GM12891 (cell line): ENCODE measurements at places on chromosomes 11 and 22.

DNA sequence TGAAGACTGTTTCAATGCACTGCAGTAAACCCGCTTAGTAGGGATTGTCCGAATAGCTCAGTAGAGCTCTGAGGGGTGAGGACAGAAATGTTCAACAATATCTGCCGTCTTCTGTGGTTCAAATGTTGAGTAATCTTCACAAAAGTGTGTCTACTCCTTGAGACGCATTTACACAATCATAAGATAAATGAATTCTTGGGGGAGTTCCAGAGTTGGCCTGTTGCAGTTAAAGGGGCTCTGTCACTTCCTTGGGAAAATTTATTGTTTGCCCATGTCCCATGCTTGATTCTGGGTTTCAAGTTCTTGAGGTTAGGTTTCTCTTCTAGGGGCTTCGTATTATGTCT lies 614 bp downstream of the ANO3 start:
- no peak for DNase-seq

DNA sequence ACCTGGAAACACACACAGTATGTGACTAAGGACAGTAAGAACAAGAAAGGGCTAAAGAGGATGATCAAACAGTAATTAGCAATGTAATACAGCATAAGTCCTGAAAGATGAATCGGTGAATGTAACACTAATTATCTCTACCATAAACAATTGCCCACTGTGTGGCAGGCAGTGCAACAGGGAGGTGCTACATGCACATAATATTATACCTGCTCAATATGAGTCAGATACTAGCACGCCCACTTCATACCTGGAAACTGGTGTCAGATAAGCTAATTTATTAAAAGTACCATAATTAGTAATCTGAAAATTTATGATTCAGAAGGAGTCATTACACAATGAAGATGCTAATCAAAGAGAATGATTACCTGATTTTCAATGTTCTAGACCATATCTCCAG lies 14.9 kb downstream of the CASP12 start:
- DNase-seq, result no peak

GRCh38 chr11:70575396-70576060 lies 177.2 kb downstream of the CTTN start:
- no peak for DNase-seq

DNA sequence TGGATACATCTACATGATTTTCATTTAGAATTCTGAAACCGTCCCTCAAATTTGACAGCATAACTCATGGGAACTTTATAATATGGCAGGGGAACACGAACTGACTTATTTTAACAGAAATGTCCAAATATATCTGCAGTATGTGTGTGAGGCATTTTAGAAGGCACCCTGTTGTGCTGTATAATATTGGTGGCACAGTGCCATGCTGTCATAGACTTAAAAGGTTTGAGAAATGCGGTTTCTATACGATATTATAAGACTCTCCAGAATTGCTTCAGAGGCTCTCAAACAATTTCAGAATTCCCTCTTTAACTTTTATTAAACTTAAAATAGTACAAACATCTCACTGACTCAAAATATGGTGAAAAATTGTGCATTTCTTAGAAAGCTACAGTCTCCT lies 181.6 kb downstream of the MSANTD4 start:
- DNase-seq, result no peak

- DNase-seq, result no peak
Measured at GRCh38 chr11:89495951-89496350, 4.8 kb upstream of the NOX4 start.

- DNase-seq, result no peak
Measured at GRCh38 chr11:119316016-119316728, 758 bp downstream of the MCAM start.

DNA sequence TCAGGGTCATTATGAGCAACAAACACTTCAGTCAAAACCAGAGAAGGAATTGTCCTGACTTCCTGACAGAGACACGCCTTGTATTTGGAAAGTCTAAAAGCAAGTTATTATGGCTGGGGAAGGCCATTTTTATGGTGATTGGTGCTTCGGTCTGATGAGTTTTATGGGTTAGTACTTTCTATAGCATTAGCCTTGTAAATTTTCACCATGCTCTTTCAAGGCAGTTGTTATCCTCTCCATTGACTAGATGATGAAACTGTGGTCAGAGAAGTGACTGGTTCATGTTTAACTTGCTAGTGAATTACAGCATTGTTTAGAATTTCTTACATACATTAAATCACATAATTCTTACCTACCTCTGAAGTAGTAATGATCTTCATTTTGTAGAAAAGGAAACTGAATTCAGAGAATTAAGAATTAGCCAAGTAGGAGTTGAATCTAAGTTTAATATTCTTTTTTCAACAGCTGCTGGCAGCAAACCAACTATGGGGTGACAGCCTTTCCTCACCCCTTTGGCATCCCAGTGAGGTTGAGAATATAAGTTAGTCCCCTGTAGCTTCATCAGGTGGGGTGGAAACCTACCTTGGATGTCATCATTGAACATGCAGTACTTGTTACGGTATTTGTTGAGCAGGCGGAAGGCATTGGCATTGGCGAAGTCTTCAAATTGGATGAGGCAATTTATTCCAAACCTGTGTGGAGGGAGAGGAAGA lies 90.0 kb downstream of the CCDC81 start:
- no peak for DNase-seq

DNA sequence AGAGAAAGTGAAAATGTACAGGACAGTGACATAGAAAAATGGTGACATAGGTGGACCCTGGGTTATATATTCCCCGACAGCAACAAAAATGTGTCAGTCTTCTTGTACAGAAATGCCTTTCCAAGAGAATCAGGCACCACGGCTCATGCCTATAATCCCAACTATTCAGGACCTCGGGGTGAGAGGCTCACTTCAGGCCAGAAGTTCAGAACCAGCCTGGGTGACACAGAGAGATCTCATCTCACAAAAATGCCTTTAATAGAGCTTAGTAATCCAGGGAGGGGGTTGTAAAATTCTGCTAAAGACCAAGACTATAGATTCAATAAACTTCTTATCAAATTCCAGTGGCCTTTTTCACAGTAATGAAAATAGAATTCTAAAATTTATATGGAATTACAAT lies 10.7 kb downstream of the ZNF195 start:
- DNase-seq, result no peak

GRCh38 chr22:20728523-20729190 lies 45.3 kb upstream of the SERPIND1 start:
- no peak for DNase-seq

GRCh38 chr22:31148953-31149627 lies 8.8 kb upstream of the PLA2G3 start:
- no peak for DNase-seq

DNA sequence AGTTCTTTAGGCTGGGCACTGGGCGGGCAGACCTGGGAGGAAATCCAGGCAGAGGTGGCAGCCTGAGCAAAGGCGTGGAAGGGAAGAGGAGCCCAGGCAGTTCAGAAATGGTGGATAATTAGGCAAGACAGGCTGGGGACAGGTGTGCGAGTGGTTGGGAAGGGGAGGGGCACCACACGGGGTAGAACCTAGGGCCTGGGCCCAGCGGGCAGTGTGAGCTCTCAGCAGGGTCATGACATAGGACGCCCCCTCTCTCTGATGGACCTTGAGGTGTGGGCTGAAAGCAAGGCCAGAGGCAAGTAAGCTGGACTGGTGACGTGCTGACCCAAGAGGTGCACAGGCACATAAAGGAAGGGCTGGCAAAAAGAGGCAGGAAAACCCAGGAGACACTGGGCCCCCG lies 6.8 kb downstream of the UFD1 start:
- DNase-seq, result no peak

GRCh38 chr11:86115542-86116385 lies 46.9 kb upstream of the PICALM start:
- DNase-seq, result no peak

- no peak for DNase-seq
Measured at GRCh38 chr11:34335331-34335730, 22.5 kb downstream of the ABTB2 start.

DNA sequence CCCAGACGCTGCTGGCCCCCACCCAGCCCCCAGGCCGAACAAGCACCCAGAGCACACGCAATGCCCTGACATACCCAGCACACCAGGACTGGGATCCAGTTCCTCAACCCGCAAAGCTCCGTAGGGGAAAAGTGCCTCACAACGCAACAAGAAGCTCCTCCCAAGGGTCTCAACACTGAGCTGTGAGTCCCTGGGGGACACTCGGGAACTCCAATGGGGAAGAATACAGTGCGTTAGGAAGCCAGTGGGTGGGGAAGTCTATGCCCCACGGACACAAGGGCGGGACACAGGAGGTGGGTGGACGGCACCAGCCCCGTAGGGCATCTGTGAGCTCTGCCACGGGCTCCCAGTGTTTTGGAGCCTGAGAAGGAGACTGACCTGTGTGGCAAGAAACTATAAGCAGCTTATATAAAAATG lies 1.6 kb downstream of the DEAF1 start:
- no peak for DNase-seq

DNA sequence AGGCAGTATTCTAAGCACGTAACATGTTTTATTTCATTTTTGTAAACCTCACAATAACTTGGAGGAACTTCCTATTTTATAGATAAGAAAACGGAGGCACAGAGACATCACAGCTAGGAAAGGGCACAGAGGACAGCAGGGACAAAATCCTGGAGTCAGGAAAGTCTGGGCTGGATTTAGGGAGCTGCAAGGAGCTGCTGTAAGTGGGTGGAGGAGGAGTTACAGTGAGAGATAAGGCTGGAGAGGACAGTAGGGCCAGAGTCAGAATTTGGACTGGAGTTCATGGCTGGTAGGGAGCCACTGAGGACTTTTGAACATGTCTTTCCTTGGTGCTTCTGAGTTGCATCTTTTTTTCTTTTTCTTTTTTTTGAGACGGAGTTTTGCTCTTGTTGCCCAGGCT lies 32.2 kb upstream of the PTPRJ start:
- no peak for DNase-seq

GRCh38 chr11:126350836-126351235 lies 4.7 kb upstream of the ST3GAL4 start:
- no peak for DNase-seq

- peak; percentile 70 for DNase-seq
Measured at GRCh38 chr22:38843201-38843656, 599 bp downstream of the NPTXR start.

- DNase-seq, result no peak
Measured at GRCh38 chr22:28132466-28132865, 213.4 kb upstream of the PITPNB start.

DNA sequence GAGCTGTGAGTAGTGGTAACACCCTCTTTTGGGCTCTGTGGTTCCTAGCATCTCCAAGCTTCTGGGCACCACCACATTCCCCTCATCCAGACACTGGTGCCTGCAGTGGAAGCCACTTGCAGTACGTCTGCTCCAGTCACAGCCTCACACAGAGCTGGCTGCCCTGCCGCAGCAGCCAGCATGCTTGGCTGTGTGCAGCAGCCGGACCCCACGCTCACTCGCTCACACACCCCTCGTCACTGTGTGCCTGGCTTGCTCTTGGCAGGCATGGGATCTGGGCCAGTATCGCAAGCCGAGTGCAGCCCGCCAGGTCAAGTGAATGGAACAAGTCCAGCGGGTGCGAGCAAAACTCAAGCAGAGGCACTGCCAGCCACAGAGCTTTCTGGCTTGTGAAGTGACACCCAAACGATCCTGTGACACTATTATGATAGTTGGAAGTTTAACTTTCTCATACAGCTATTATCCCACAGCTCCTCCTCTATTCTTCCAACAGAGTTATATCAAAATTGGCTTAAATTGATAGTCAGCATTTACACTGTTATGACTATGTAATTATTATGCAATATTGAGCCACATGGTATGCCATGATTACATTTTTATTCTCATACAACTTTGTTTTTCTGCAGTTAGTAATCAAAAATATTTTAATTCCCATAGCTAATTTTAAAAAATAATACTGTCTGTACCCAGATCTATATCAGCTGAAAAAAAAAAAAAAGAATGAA lies 89.0 kb downstream of the CCDC73 start:
- no peak for DNase-seq

GRCh38 chr22:42313804-42314581 lies 43.5 kb upstream of the TCF20 start:
- DNase-seq, result peak; percentile 67

GRCh38 chr22:35024364-35024692 lies 41.6 kb upstream of the ISX start:
- no peak for DNase-seq

DNA sequence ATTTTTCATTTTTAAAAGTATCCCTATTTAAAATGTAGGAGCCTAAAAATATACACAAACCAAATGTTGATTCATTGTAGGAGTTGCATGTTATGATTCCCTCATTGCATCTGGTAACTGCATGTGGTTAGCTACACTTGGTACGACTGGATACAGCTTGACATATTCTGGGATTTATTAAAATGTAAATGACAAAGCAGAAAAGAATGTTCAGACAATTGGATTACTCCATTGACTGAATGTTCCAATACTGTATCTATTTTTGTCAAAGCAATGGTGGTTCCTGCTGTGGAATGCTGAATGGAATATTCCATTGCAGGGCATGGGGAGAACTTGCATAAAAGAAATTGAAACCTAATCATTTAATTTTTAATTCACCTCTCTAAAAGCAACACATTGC lies 30.8 kb downstream of the BLID start:
- no peak for DNase-seq

DNA sequence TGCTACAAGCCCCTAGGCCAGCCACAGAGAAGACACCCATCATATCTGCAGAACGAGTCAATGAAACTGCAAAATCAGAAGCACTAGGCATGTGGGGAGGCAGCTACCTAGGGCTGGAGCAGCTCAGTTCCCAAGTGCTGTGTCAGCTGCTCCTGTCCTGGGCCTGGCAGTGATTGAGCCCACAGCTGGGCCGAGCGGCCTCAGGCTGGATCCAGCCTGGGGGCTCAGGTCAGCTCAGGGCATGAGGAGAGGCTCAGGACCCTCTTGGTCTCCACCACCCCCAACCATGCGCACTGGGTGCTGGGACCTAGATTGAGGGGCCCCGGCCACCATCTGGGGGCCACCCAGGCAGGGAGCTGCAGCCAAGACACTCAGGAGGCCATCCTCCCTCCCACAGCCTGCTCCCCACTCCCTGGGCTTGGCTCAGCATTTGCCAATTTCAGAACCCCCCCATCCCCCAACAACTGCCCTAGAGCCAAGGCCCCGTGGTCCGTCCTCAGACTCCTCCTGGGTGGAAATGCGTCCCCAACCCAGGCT lies 2.4 kb upstream of the TNNT3 start:
- peak; percentile 40 for DNase-seq

DNA sequence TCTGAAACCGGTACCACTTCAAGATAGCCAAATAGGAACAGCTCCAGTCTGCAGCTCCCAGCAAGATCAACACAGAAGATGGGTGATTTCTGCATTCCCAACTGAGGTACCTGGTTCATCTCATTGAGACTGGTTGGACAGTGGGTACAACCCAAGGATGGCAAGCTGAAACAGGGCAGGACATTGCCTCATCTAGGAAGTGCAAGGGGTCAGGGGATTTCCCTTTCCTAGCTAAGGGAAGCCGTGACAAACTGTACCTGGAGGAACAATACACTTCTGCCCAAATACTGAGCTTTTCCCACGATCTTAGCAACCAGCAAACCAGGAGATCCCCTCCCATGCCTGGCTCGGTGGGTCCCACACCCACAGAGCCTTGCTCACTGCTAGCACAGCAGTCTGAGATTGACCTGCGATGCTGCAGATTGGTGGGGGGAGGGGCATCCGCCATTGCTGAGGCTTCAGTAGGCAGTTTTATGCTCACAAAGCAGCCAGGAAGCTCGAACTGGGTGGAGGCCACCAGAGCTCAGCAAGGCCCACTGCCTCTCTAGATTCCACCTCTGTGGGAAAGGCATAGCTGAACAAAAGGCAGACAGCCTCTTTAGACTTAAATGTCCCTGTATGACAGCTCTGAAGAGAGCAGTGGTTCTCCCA lies 59.9 kb upstream of the C11orf58 start:
- no peak for DNase-seq

- no peak for DNase-seq
Measured at GRCh38 chr22:43053176-43053575, 36.0 kb downstream of the TTLL1 start.

GRCh38 chr22:24695060-24695459 lies 79.5 kb downstream of the PIWIL3 start:
- no peak for DNase-seq
